ENCODE measurements at places on chromosomes 13 and 19.
A peak's percentile ranks its signal among the peaks of the same experiment; 100 is the strongest.

GRCh38 chr13:36342715-36343114 is 3.5 kb downstream of the SPART start:
- DNase-seq, result no peak

GRCh38 chr13:58329746-58330145 is 698.2 kb downstream of the PCDH17 start:
- DNase-seq, result no peak

GRCh38 chr19:41225238-41226052 is 6.4 kb downstream of the AXL start:
- no peak for DNase-seq

- DNase-seq, result no peak
Measured at GRCh38 chr19:38135150-38135998, 88.6 kb downstream of the DPF1 start.

DNA sequence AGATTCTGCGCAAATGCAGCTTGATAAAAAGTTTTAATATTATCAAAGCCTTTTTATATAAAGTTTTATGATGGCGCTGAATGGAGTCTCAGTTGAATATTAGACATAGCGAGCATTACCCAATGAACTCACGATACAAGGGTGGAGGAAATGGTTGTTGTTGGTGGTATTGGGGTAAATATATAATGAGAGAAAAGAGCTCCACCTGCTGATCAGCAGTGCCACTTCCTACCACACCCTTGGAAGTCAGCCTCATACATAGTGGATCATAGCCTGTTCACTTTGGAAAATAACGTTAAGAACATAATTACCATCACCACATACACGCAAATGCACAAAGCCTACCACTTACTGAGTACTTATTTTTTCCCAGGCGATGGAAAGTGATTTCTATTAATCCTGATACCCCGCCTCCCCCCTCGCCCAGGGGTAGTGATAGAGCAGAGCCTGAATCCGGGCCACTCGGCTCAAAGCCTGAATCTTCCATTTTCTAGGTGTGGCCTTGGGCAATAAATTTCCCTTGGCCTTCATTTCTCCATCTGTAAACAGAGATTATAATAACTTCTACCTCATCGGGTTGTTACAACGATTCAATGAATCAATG is 358.3 kb downstream of the KLF5 start:
- DNase-seq, result peak; percentile 0
